Natural killer cell treated with Interleukin-12 subunit alpha and Interleukin-12 subunit beta and Interleukin-15 and Interleukin-18, amount 100 ng/mL, for 72 hours (primary cell): ENCODE measurements at places on chromosomes 7 and 10. TPM values are rescaled to one million over a fixed set of nuclear protein-coding genes. Genes with fewer than 3 reads are reported as not detected.

Gene DLX5
- total RNA-seq: not detected

Gene SORCS1
- total RNA-seq: not detected

Gene EZH2
- total RNA-seq: 70.6 TPM

Gene ERCC6
- total RNA-seq: 22.5 TPM

Gene ZNF727
- total RNA-seq: 0.76 TPM

GRCh38 chr7:91582799-91583477 lies 297.6 kb downstream of the MTERF1 start:
- no peaks in the 10 kb centered on the region for H3K4me1 ChIP-seq
- H3K36me3 ChIP-seq: peaks cover 10% of the 10 kb centered on the region
- H3K27ac ChIP-seq: no peak overlapping the region
- H3K4me3 ChIP-seq: no peak overlapping the region
- no peak for DNase-seq

GRCh38 chr10:31745612-31746376 lies 182.8 kb downstream of the ARHGAP12 start:
- H3K27ac ChIP-seq: peak overlapping the region; percentile 88
- no peaks in the 10 kb centered on the region for H3K27me3 ChIP-seq
- peak; percentile 62 for DNase-seq
- H3K36me3 ChIP-seq: no peaks in the 10 kb centered on the region
- H3K4me3 ChIP-seq: peak overlapping the region; percentile 30
- peaks cover 5% of the 10 kb centered on the region for H3K4me1 ChIP-seq

- no peak overlapping the region for H3K27ac ChIP-seq
- DNase-seq: no peak
- H3K4me3 ChIP-seq: no peak overlapping the region
- no peaks in the 10 kb centered on the region for H3K27me3 ChIP-seq
- no peaks in the 10 kb centered on the region for H3K4me1 ChIP-seq
Measured at GRCh38 chr10:86659161-86659691, 4.9 kb downstream of the OPN4 start.

DNA sequence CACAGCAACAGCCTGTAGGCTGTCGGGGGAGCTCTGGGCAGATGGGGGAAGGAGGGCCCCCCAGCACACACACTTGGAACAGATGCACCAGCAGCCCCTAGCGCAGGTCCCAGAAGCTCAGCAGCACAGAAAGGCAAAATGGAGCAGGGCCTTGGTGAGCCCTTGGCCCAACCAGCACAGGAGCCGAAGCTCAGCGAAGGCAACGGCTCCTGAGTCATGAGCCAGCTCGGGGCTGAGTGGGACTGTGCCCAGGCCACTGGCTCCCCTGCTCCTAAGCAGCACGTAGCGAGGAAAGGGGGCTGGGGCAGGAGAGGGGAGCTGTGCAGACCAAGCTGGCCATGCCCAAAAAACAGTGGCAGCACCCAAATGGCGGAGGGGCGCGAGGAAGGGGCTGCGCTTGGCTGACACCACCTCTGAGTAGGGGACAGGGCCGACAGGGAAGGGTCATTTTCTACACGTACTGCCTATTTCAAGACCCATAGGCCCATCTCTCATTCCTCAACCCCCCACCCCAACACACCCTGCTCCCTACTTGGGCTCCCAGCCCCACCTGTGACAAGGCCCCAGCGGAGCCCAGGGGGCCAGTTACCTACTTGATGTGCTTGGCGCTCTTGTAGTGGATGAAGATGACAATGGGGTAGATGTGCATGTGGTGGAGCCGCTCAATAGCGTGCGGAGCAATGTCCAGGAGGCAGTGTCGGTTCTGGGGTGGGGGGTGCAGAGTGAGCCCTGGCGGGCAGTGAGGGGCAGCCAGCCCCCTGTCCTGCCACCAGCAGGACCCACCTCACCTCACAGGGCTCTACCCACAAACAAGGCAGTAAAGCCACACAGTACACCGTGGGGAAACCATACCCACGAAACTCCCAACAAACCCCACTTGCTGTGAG lies 132.1 kb downstream of the DLG5 start:
- no peaks in the 10 kb centered on the region for H3K27me3 ChIP-seq
- no peak for DNase-seq
- peaks cover 20% of the 10 kb centered on the region for H3K4me1 ChIP-seq
- H3K36me3 ChIP-seq: peaks cover 11% of the 10 kb centered on the region
